SIG-M5 (cell line): ENCODE measurements at places on chromosomes 5 and 9.

DNA sequence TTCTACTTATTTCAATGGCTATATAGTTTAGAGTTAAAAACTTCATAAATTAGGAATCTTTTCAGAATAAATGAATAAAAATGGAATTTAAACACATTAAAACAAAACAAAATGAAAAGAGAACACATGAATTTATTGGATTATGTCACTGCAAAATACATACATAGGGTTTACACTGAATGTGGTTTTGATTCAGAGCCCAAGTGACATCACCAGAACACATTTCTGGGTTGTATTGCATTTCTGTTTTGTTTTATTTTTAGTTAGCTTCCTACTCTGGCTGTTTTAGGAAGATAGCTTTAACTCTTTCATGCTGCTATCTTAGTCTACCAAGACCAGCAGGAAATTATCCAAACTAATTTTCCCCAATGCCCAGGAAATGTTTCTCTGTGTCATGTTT lies 1935.0 kb downstream of the EFNA5 start:
- DNase-seq, result no peak

- no peak for DNase-seq
Observed at GRCh38 chr5:180467989-180468731, 26.0 kb upstream of the CNOT6 start.

DNA sequence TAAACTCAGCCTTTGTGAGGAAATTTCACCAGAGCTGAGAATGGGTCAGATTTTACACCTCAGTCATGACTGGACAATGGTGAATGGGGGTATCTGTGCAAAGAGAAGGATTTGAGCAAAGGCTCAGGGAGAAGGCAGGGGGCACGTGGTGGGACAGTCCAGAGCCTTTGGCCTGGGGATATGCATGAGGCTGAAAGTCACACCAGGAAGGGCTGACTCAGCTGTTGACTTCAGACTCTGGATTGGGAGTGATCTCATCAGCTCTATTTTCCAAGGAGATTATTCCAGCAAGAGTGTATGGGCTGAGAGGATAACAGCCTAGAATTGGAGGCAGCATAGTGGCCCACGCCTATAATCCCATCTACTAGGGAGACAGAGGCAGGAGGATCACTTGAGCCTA lies 53.6 kb downstream of the SAXO1 start:
- DNase-seq, result no peak

DNA sequence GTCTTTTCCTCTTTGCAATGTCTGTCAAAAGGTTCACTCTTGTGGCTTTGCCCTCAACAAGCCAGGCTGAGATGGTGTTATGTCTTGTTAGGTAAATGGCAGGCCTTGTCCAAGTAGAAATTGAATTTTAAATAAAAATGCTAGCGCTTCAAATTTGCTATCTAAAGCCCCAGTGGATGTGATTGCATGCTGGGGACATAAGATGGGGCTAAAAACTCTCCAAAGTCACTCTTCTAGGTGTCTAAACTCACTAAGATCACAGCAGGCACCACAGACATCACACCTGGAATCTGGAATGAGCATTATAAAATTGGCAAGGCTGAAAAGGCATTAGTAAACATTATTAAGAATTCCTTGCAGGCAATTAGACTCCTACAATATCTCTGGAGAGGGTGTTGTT lies 262.7 kb upstream of the CLINT1 start:
- no peak for DNase-seq

DNA sequence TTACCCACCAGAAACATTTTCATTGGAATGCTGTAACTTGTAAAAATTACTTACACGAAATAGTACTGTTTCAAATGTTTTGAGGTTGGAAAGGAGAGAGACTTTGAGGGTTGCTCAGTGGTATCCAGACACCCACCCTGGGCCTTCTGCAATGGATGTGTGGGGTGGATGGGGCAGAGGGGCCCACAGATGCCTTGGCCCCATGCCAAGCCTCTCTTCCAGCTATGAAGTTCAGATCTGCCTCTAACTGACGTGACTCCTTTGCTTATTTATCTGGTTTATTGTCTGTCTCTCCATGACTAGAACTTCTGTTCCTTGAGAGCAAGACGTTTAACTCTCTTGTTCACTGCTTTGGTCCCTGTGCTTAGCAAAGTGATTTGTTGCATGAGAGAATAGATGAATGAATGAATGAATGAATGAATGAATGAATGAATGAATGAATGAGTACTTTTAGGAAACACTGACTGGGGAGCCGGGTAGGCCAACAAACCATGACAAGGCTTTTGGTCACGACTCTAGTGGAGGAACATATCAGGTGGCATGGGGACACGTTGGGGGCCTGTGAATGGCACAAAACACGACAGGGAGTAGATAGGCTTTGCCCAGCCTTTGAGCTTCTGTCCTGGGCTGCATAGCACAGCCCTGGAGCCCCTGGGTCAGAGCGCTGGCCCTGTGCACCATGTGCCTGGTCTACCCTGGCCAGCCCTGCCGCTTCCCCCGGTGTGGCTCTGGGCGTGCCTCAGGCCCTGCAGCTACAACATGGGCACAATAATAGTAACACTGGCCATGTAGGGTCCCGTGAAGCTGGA lies 31.8 kb downstream of the AK8 start:
- DNase-seq, result no peak

DNA sequence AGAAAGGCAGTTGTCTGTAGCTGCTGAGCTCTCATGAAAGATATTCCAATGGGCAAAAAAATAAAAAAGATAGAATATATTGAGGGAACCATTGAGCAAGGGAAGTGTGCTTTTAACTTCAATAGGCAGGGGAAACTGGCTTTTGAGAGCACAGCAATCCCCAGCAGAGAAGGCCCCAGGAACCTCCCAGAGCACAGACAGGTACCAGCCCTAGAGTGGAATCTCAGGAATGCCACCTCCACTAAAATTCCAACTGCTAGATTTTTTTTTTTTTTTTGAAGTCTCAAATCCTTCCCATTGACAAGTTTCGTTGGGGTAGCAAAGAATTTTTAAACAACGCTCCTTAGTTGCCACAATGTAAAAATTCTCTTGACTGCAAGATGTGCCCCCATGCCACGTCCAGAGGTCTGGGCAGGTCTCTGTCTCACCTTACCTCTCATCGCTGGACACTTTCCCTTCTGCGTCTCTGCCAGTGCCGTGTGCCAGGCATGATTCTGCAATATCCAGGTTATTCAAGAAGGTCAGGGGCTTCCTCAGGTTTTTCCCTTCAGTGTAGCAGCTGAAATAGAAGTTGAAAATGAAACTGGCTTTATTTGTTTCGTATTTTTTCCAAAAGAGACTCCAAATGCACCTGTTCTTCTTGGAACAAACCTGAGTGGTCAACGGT lies 64.2 kb upstream of the IRX1 start:
- no peak for DNase-seq

GRCh38 chr5:144356489-144356888 lies 185.8 kb downstream of the KCTD16 start:
- no peak for DNase-seq
